ENCODE measurements at places on chromosomes 1 and 21.

DNA sequence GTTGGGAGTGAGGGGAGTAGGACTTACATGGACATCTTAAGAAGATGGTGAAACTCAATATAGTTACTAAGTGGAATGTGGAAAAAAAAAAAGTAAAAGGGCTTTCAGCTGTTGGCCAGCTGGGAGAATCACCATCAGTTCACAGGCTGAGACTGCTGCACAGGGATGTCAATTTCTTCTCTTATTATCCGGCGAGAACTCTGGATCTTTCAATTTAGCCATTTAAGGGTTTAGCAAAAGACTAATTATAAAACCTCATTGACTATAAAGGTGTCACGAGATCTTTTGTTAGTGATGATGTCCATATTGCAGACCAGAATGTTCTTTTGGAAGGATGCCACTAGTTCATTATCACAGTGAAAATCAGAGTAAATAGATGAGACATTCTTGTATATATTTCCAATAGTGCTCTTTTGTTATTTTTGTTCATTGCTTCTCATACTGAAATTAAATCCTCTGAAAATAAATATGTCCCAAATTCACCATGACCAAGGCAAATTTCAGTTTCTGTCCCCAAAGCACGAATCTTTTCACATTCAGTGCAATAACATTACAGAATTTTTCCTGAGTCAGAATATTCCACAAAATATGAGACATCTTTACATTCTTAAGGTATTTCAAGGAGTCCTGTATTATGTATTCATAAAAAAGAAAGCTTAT lies 266.1 kb downstream of the DNM3 start:
- no peak for DNase-seq

DNA sequence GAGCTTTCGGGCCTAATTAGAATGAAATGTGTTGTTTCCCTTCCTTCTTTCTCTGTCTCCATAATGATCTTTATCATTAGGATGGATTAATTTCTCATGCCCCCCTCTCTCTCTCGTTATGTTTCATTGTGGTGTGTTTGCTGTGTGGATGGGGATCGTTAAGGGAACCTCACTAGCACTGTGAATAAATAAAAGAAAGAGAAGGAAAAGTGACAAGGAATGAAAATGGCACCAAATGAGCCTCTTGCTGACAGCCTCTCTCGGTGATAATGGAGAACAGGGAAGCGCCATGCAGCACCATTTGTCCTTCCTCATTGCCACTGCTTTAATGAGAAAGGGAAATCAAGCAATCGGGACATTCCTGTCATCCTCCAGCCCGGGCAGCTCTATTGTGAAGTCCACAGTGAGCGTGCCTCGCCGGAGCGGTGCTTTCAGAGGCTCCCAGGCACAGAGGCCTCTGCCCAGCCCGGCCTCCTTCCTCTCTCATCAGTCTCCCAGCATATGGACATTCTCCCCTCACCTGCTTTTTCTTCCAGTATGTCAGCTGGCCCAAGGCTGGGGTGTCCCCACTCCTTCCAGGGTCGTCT lies 265.7 kb upstream of the TMEM51 start:
- no peak for DNase-seq

GRCh38 chr1:99808391-99809115 lies 41.6 kb upstream of the AGL start:
- DNase-seq: peak; percentile 39

DNA sequence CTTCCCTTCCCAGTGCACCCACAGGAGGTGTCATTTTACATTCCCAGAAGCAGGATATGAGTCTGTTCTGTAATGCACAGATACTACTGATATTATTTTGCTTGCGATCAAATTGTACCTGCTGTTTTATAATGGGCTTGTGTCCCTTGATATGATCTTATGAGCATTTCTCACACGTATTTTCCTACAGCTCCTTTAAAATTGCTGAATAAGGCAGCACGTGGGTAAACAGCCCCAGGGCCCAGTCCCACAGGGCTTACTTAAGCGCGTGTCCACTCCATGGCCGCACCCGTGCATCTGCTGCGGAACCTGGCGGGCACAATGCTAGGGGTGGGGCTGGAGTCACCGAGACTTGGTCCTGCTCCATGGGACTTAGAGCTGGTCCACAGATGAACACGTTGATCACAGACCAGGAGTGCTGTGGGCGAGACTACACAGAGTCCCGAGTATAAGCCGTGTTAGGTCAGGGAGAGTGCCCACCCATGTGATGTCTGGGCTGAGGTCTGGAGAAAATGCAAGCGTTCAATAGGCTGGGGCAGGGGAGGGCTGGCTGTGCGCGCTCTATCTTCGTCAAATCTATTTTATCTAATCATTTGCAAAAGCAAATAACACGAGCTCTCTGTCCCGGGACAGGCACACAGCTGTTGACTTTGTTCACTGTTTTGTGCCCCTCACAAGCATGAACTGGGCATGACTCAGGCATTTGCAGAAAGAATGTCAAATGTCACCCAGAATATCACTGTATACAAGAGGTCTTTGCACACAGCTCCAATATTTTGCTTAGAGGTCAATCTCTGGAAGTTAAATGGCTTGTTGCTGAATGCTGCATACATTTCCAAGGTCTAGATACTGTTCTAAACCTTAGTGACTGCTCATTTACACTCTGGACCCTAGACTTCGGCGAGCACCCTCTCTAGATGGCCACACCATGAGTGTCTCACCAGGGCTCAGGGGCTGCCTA lies 119.3 kb downstream of the CRYAA start:
- no peak for DNase-seq

DNA sequence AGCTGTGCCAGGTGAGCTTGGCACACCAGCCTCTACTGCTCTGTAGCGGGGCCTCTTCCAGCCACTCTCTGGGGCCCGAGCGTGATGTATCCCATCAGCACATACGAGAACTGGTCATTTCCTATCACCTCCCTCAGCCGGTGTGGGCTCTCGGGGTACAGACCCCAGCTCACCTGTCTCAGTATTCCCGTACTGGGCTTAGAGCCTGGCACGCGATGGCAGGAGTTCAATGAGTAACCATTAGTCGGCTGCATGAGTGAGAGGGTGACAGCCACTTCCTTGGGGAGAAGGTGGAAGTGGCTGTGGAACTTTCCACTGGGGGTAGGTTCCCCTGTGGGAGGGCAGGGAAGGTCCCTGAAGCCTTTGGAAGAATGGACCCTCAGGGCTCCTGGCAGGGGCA lies 46.1 kb downstream of the ECE1 start:
- DNase-seq: no peak

GRCh38 chr1:198763298-198763714 lies 124.5 kb downstream of the PTPRC start:
- no peak for DNase-seq

- no peak for DNase-seq
Observed at GRCh38 chr1:33169290-33170055, 12.4 kb downstream of the TRIM62 start.

DNA sequence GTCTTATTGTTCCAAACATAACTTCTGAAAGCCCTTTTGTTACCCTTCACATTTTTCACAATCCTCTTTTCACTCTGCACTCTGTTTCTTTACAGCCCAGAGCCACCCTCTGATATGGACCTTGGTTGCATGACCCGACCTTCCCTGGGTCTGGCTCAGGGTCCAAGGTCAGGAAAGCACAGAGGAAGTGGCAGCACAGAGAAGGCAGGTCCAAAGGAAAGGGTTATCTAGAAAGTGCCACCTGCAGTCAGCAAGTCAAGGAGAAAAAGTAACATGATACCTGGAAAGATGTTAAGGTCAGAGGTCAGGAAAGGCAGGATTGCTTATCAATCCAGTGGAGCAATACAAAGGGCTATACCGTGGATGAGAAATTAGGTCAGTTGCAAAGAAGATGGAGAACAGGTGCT lies 18.4 kb downstream of the BCAR3 start:
- DNase-seq: no peak

GRCh38 chr21:42601656-42602055 lies 51.8 kb upstream of the PDE9A start:
- no peak for DNase-seq

- DNase-seq: no peak
Observed at GRCh38 chr1:154406572-154406879, 1.4 kb downstream of the IL6R start.

GRCh38 chr1:199042193-199042592 lies 403.4 kb downstream of the PTPRC start:
- DNase-seq: no peak

DNA sequence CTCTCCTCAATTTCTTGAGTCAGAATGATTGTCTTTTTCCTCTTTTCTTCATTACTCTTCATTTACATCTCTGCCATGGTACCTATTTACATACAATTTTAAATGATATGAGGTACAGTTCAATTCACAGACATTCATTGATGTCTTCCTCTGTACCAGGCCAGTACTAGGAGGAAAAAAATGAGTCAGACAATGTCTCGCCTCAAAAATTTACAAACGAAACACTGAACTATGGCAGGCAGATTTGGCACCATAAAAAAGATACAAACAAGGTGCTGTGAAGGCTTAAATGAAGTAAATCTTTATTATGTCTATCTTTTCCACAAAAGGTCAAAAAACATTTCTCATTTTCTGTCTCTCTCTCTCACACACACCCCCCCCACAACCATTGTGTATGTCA lies 71.0 kb downstream of the RGS13 start:
- DNase-seq: no peak

GRCh38 chr21:32411350-32412161 lies 950 bp upstream of the EVA1C start:
- peak; percentile 60 for DNase-seq
